ENCODE measurements at places on chromosomes 12 and 14.

- no peak for DNase-seq
Observed at GRCh38 chr12:105622220-105622619, 291.7 kb downstream of the C12orf75 start.

DNA sequence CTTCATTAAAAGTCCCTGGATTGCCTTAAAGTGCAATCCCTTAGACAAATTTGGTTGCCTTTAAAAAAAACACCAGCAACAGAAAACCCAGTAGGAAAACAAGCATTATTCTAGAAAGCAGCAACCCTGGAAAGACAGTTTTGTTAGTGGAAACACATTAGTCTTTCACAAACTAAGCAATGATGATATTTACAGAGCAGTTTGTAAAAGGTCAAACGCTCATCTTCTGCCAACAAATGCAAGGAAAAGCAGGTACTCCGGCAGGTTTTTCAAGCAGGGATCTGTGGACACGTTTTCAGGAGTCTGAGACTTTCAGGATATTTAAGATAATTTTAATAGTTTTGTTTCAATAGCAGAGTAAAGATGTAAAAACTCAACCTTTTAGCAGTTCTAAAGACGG is 202.2 kb downstream of the EXOC5 start:
- DNase-seq, result no peak

- DNase-seq, result no peak
Observed at GRCh38 chr12:5305425-5305824, 126.5 kb upstream of the NTF3 start.

DNA sequence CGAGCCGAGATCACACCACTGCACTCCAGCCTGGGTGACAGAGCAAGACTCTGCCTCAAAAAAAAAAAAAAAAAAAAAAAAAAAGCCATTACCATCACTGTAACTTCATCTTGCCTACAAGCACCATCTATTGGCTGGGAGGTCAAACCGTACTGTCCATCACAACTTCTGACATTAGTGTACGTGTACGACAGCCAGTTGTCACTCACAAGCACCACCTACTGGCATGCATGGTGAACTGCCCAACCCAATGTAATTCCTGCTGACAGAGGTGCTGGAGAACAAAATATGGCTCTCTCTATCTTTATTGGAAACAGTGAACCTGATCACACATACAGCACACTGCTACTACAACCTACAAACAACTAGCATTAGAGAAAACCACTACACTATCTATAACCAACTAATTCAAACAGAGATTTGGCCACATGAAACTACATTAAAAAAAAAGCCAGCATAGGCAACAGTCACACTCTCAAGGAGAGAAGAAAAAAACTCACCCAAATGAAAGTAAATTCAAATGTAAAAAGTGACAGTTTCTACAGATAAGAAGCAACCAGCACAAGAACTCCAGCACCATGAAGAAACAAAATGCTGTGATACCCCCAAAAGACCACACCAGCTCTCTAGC is 82.3 kb downstream of the PUS7L start:
- no peak for DNase-seq

DNA sequence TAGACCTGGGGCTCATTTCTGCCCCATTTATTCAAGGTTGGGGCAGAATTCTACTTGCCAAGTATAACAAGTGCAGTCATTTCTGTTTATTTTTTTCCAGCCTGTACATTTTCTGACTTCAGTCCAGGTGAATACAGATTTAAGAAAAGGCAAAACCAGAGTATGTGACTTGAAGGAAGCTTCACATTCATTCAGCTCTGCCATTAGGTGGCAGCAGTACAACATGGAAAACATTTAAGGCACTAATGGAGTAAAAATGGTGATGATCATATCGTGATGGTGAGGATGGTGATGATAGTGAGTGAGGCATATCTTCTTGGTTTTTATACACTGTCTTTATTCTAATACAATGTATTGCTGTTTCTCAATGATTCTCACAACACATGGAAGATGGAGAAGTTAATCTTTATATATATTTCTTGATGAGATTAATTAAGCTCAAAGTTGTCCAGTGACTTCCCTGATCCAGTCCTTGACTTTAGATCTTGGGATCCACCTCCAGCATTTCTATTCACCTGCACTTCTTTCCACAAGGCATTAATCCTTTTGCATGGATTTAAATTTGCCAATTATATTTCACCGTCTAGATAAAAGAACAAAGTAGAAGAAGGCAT is 176.7 kb upstream of the SEL1L start:
- no peak for DNase-seq

DNA sequence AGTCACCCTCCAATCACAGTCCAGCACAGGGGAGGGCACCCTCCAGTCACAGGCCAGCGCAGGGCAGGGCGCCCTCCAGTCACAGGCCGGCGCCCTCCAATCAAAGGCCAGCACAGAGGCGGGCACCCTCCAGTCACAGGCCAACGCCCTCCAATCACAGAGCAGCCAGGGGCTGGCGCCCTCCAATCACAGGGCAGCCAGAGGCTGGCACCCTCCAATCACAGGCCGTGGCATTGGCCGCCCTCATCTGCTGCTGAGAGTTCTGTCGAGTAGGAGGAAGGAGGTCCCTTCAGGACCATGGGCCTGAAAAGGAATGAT is 26.6 kb downstream of the DDX51 start:
- DNase-seq, result no peak

DNA sequence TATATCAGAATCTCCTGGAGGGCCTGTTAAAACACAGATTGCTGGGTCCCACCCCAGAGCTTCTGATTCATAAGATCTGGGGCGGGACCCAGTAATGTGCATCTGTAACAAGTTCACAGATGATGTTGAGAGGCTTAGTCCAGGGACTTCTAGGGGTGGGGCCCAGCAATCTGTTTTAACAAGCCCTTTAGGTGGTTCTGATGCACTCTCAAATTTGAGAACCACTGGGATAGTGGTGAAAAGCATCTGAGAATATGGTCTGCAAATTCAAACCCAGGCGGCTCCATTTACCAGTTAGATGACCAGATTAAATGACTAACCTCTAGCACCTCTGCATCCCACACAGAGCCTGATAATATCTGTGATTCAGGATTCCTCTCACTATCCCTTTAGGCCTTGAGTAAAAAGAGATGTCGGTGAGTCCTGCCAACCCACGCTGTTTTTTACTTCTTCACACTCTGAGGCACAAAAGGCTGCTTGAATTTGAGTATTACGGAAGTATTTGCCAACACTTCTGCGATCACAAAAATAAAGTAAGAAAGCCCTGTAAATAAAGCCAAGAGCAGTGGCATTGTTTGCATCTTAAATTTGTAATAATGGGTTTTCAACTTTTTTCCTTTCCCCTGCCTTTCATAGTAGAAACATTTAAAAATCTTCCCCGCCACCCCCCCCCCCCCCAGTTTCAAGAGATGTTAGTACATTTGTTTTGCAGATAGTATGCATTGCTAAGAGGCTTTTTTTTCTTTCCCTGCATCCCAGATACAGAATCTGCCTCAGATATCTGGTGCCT is 1.8 kb upstream of the FRS2 start:
- no peak for DNase-seq

DNA sequence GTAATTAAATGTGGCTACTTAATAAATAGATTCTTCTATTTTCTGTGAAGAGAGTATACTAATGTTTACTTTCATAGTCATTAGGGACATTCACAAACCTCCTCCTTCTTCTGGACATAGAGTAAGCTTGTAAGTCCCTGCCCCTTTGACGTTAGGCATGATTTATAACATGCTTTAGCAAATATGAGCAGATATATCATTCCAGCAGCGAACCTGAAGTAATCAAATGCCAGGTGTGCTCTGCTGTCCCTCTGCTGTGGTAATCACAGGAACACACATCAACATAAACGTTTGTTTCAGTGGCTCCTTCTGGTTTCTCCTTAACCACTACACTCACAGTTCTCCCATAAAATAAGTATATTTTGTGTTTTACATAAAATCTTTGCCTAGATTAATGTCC is 961.8 kb downstream of the FLRT2 start:
- DNase-seq, result no peak

DNA sequence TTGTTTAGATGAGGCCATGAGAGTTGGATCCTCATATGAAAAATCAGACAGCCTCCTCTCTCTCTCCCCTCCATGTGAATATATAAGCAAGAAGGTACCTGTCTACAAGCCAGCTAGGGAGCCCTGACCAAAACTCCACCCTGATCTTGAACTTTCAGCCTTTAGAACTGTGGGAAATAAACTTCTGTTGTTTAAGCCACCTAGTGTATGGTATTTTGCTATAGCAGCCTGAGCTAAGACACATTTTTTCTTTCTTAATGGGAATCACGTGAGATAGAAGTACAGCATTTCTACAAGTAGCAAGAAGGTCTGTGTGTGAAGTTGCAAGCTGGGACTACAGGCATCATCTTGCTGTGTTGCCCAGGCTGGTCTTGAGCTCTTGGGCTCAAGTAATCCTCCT is 16.3 kb upstream of the ABHD12B start:
- no peak for DNase-seq

DNA sequence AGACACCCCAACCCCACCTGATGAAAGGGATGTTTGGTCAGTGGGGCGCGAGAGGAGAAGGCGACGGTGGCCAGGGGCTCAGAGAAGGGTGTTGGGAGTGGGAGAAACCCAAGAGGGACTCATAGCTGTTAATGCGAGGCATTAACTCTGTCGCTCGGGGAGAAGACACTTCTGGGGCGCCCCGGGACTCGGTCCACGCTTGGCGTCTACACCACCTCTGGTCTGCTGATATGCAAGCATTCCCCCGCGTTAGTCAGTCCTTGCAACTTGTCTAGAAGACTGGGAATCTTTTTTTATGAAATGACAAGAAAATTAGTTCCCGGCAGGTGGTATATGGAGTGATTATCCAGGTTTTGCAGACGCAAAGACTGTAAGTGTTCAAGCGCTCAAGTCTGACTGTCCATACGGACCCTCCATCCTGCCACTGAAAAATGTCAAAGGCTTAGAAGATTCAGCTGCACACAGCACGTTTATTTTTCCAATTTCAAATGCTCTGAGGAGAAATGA is 360 bp upstream of the SLC35F4 start:
- no peak for DNase-seq

DNA sequence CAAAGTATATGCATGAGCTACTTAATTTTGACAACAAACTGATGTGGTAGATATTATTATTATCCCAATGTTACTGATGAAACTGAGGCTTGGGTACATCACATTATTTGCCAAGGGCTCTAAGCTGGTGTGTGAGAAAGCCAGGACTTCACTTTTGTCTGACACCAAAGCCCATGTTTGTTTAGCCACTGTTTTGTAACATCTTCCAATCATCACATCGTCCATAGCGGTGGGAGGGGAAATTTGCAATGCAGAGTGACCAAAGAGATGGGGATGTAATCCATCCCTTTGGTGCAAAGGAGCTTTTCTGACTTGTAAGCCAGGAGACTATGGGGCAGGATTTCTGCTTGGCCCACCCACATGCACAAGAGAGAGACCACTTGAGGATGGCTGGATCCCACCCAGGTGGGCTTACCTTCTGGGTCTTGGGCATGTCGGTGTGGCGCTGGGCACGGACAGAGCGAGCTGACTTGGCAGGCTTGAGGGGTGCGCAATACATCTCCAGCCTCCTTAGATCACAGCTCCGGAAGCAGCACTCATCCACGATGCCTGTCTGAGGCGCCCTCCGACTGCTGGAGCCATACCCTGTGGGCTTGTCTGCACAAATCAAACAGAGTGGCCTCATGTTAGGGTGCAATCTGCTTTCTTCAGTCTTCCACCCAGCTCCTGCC is 61.1 kb downstream of the IGF1 start:
- no peak for DNase-seq

DNA sequence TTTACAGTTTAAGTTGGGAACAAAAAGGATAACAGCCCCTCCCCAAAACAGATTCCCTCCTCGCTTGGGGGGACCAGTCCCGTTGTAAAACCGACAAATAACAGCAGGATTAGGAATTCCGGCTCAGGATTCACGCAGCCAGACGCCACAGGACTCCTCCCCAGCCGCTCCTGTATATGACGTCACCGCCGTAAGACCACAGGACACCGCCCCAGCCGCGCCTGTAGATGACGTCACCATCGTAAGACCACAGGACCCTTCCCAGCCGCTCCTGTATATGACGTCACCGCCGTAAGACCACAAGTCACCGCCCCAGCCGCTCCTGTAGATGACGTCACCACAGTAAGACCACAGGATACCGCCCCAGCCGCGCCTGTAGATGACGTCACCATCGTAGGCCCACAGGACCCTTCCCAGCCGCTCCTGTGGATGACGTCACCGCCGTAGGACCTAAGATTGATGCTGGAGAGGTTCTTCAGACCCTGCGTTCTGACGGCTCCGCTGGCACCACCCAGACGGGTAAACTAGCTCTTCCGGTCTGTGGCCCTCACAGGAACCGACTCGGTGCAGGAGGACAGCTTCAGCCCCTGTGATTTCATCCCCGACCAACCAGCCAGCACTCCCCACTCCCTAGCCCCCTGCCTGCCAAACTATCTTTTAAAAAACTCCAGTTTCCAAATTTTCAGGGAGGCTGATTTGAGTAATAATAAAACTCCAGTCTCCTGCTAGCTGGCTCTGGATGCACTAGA is 43.9 kb upstream of the FBRSL1 start:
- DNase-seq, result no peak

DNA sequence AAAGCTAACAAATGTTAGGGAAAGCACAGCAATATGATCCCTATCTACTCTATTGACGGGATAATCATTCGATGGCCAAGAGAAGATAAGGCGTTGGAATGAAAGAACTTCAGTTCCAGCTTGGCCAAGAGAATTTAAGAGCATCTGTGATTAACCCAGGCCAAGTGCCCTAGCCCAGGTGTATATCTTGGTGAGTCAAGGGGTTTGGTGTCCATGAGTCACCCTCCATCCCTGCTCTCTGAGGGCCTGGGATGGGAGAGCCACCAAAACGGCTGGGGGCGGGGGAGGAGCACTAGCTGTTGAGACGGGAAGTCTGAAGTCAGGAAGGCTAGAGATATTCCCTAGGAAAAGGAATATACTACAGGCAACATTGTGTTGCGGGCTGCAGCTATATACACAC is 13.0 kb downstream of the TBPL2 start:
- no peak for DNase-seq

- DNase-seq, result no peak
Observed at GRCh38 chr14:93962701-93963601, 13.4 kb downstream of the ASB2 start.

GRCh38 chr14:54564071-54564867 is 2.7 kb upstream of the SAMD4A start:
- DNase-seq, result no peak

- DNase-seq, result no peak
Observed at GRCh38 chr14:105485739-105486162, 935 bp upstream of the CRIP1 start.

DNA sequence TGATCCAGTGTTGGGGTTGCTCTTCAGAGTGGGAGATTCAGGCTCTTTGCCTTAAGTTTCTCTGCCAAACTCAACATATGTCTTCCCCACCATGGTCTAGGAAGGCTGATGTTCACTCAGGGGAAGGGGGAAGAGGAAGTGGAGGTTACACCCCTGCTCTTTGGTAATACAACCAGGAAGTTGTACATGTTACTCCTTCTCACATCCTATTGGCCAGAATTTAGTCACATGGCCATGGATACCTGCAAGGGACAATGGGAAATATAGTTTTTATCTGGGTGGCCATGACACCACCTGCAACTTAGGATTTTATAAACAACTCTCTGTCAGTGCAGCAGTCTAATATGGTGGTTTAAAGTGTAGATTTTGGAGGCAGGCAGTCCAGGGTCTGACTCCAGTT is 150.9 kb downstream of the TBX5 start:
- no peak for DNase-seq

Data from cortex of kidney (tissue), 1 donor.